ENCODE measurements at places on chromosomes 2 and 18. TPM values are rescaled to one million over a fixed set of nuclear protein-coding genes. Genes with fewer than 3 reads are reported as not detected.

The TRABD2A gene
- 5.3 TPM for total RNA-seq

The TEKT4 gene
- not detected for total RNA-seq

The SIX2 gene
- 0.72 TPM for total RNA-seq

The ALPI gene
- not detected for total RNA-seq

The G6PC2 gene
- not detected for total RNA-seq

The CHN1 gene
- 80.9 TPM for total RNA-seq

The NEU2 gene
- total RNA-seq = not detected

The TMEM18 gene
- 39.4 TPM for total RNA-seq

The PIK3C3 gene
- 29.7 TPM for total RNA-seq

The LRRC30 gene
- total RNA-seq = not detected

The CAPN10 gene
- total RNA-seq = 15.6 TPM

The IL18R1 gene
- 3.1 TPM for total RNA-seq

The CRYBA2 gene
- total RNA-seq = not detected

The EPHA4 gene
- total RNA-seq = 6.8 TPM

The CROCC2 gene
- total RNA-seq = not detected

The ACVR1 gene
- total RNA-seq = 24.0 TPM

The SCYGR4 gene
- total RNA-seq = not detected

The BOK gene
- total RNA-seq = 23.3 TPM

The GPR155 gene
- total RNA-seq = 2.2 TPM

The POTEJ gene
- total RNA-seq = not detected

The BCL2 gene
- 0.91 TPM for total RNA-seq

Data from epithelial cell of alveolus of lung (primary cell).